ENCODE measurements at places on chromosomes 2 and 18.

DNA sequence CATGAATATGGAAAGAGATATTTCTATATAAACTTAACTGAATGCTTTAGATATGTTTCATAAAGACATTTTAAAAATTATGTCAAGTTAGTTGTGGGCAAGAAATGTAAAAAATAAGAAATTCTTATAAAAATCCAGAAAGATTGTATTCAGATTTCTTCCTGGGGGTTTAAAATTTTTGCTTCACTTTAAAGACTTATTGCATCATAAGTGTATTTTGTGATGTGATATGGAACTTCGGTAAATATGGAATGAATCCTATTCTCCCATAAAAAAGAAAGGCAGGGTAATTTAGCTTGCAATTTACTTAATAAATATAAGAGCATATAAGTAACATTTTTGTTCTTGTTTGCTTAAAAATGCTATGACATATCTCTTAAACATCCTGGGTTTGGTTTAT lies 104.8 kb upstream of the CWC22 start:
- DNase-seq = no peak

GRCh38 chr2:10341193-10341592 lies 38.5 kb downstream of the HPCAL1 start:
- no peak for DNase-seq

DNA sequence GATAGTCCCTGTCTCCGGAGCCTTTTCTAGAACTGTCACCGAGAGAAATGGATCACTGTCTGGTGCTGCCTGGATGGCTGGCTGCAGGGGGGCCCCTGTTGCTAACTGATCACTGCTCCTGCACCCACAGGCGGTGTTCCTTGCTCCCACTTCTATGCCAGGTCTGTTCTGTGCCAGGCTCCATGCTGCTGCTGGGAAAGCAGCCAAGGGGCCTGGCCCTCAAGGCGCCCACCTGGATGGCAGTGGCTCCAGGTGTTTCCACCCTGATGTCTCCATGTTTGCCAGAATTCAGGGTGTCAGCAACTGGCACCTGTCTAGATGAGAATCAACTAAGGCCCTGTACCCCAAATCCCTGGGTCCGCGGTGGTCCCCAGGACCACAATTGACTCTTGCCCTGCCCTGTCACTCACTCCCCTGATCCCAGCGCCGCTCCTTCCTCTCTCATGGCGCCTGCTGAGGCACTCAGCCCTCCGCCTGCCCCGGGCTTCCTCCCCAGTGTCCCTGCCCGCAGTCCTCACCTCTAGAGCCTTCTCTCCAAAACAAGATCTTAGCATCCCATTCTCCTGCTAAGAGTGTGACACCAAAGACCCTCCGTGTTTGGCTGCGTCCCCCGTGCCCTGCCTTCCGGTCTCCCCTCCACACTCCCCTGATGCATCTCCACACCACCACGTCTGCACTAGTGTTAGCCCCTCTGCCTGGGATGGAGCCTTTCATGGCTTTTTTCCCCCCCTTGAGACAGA lies 72.5 kb upstream of the OTOF start:
- DNase-seq = no peak

GRCh38 chr2:219571311-219572236 lies at the start of gene OBSL1:
Gene OBSL1, minus strand, starts transcription at chr2:219571539. Its CDS starts 307 bp downstream, at chr2:219571232.
- peak; percentile 24 for DNase-seq

DNA sequence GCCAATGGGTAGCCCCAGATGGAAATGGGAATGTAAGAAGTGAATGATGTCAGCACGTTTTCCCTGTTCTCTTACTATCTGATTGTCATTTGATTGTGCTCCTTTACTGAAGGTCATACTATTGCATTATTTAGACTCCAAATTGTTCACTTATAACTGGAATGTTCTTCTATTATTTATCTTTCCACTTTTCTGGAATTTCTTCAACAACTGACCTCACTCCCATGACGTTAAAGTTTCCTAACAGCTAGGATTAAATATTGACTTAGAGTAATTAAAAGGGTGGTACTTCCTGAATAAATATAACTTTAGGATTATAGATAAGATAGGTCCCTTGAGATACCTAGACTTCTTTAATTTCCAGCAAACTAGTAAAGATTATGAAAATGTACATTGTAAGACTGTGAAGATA lies 10.9 kb upstream of the GULP1 start:
- no peak for DNase-seq

- no peak for DNase-seq
Observed at GRCh38 chr2:24410976-24411375, 50.6 kb upstream of the ITSN2 start.

GRCh38 chr18:58119819-58120218 lies 75.8 kb downstream of the NEDD4L start:
- DNase-seq = no peak

GRCh38 chr18:35522130-35522959 lies 24.6 kb upstream of the INO80C start:
- no peak for DNase-seq

DNA sequence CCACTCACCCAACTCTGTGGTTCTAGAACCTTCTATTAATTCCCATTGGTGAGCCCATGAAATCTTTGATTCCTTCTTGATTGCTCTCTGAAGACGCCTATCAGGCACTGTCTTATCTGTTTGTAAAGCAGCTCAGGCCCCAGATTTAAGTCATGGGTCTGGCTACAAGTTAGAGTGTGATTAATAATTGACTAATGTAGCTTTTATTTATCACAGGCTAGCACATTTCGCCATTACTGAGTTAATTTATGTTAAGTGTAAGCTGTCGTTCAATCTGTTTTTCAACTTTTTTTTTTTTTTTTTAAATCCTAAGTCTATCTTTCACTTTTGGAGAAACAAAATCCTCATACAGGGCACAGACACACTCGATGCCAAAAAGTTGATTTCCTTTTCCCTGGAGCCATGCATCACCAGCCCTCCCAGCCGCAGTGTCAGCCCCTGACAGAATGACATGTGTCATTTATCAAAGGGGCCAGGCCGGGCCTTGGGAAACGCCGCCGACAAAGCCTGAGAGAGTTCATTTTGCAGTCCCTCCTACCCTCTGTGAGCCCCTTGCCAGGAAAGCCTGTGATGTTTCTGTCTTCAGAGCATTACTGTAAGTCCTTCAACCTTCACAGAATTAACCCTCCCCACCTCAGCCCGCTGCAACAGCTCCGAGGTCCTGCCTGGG lies 15.8 kb downstream of the TSHZ1 start:
- no peak for DNase-seq

- no peak for DNase-seq
Observed at GRCh38 chr2:29104688-29105087, 10.5 kb upstream of the CLIP4 start.

- DNase-seq = no peak
Observed at GRCh38 chr2:231737761-231738160, 29.4 kb downstream of the PTMA start.

- DNase-seq = no peak
Observed at GRCh38 chr18:8279346-8279745, 329.9 kb upstream of the RAB12 start.

DNA sequence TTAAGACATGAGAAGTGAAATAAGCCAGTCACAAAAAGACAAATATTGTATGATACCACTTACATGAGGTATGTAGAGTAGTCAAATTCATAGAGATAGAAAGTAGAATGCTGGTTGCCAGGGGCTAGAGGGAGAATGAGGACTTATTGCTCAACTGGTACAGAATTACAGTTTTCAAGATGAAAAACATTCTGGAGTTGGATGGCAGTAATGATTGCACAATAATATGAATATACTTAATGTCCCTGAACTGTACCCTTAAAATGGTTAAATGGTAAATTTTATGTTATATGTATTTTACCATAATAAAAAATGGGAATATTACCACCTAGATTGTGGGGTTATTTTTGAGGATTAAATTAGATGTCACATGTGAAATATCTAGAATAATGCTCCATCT lies 341.2 kb downstream of the CLIP4 start:
- no peak for DNase-seq

GRCh38 chr2:70837980-70838925 lies 2.6 kb upstream of the CD207 start:
- no peak for DNase-seq

DNA sequence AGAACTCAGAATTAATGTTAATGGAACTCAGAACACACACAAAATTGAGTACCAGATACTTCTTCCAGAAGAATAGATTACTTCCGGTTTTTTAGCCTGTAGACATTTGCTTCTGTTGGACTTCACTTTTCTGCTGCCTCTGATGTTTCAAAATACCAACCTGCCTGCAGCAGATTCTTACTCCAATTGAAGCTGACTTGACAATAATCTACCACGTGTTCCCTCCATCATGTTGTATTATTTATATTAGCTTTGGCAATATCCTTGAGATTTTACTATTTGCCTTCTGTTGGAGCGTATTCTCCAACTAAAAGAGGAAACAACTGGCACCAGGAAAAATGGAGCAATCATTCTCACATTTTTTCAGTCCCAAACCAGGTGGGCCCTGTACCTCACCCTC lies 3.1 kb upstream of the GORASP2 start:
- no peak for DNase-seq

DNA sequence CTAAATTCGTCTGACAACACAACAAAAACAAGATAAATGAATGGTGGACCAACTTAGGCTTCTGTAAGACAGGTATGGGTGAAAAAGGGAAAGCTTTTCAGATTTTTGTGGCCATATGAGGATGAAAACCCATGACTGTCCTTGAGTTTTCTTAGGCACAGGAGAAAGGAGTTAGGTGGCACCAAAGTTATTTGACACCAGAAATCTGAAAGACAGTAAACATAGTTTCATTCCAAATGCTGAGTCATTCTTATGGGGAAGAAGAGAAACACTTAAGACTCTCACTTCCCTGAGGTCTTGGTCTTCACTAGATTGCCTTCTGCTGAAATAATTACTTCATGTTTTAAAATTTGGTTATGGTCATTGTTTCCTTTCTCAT lies 5.2 kb upstream of the GPD2 start:
- DNase-seq = no peak

- no peak for DNase-seq
Observed at GRCh38 chr18:58565021-58565420, 63.9 kb downstream of the ALPK2 start.

GRCh38 chr2:70367722-70368323 lies 66.0 kb upstream of the FAM136A start:
- no peak for DNase-seq

DNA sequence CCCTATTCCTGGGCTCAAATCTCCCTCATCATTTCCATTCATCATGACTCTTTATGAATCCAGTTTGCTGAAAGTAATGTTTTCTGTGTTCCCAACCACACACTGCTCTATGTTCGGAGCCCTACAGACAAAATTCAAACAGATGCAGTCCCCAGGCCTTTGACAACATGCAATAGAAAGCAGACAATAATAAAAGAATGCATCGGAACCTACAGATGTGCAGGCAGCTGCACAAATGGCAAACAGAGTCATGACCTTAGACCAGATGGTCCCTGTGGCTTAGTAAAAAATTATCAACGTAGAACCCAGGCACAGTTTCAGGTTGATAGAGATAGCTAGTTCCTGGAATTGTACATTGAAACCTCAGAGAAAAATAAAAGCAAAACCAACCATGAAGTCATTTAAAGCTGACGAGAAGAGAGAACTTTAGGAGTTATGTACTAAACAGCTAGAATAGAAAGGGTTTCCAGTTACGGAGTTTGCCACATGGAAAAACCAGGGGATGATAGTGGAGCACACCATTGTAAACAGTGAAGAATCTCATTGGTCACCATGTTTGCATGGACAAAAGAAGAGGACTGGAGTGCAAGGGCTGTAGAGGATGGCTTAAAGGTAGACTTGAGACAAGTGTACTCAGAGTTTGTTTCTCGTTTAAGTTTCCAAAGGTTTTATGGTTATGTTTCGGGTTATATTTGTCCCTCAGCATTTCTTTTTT lies 23.2 kb upstream of the ACVR1 start:
- DNase-seq = no peak

- peak; percentile 16 for DNase-seq
Observed at GRCh38 chr18:11149441-11150270, at the start of gene PIEZO2. Gene PIEZO2, minus strand, starts transcription at chr18:11149569. Its CDS starts 981 bp downstream, at chr18:11148588.

DNA sequence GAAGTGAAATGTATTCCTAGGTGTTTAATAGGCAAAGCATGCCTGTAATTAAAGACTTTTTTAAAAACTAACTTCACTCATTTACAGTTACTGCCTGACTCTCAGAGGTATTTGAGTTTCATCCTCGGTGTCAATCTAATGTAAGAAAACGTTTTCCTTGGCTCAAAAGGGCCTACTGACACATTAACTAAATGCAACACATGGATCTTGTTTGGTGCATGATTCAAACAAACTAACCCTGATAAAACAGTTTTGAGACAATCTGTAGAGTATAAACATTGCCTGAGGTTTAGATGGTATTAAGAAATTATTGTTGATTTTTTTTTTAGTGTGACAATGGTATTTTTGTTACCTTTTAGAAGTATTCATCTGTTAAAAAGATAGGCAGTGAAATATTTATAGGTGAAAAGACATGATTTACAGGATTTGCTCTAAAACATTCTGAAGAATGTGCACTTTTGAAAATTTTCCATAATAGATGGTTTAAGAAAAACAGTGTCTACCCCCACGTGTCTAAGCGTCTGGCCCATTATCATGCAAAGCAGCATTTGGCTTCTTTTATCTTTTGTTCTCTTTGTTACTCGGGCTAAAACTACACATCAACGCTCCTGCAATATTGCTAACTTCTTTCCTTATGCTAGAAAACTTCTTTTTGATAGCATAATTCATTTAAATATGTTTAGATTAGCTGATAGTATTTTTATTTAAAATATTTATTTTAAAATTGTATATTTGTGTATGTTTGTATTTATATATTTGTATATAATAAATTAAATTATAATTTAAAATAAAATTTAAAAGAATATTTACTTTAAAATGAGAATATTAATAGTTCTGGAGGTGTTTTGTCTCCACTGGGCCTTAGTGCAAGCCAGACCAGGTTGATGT lies 160.2 kb upstream of the NDUFV2 start:
- DNase-seq = no peak

DNA sequence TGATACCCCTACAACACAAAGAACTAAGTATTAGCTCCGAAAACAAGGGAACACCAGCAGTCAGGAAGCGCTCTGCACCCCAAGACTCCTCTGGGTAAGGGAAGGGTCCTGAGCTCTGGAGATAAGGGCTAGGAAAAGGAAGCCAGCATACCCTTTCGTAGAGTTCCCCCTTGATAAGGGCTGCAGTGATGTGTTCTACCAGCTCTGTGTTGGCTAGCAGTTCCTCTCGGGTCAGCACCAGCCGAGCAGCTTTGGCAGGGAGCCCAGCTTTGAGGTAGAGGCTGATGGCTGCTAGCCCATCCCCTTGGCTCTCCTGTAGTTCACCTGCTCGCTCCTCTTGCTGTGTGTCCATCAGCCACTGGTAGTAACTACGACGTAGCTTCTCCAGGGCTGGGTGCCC lies 18.9 kb downstream of the KRTCAP3 start:
- peak; percentile 49 for DNase-seq

DNA sequence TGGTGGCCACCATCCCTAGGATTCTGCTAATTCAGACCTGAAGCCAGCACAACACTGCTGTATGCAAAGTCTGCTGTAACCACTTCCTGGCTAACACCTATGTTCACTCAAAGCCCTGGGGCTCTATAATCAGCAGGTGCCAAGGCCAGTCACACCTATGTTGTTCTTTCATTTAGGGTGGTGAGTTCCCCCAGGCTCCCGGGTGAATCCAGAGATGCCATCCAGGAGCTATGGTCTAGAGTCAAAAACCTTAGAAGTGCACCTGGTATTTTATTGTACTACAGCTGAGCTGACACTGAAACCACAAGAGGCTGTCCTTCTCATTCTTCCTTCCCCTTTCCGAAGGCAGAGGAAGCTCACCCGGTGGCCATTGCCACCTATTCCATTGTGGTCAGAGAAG lies 46.2 kb upstream of the CCDC141 start:
- DNase-seq = no peak

- no peak for DNase-seq
Observed at GRCh38 chr2:39099310-39099869, 21.5 kb downstream of the SOS1 start.

Data from C1 segment of cervical spinal cord (tissue), 14 donors.